LoVo (cell line): ENCODE measurements at places on chromosomes 6 and 20.

DNA sequence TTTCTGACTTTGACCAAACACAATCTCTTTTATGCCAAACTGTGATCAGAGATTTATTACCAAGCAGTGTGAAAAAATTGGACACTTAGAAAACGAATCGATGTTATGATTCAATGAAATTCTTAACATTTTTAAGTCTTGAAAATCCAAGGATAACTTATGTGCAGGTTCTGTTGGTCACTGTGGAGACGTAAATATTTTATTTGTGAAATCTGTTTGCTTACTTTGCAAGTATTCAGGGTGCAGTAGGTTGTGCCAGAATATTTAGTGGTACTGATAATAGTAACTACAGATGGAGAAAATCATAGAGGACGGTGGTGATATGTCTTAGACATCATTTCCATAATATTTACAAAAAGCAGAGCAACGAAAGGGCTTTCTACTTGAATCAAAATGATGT is 97.3 kb downstream of the BMP2 start:
- DNase-seq, result no peak

DNA sequence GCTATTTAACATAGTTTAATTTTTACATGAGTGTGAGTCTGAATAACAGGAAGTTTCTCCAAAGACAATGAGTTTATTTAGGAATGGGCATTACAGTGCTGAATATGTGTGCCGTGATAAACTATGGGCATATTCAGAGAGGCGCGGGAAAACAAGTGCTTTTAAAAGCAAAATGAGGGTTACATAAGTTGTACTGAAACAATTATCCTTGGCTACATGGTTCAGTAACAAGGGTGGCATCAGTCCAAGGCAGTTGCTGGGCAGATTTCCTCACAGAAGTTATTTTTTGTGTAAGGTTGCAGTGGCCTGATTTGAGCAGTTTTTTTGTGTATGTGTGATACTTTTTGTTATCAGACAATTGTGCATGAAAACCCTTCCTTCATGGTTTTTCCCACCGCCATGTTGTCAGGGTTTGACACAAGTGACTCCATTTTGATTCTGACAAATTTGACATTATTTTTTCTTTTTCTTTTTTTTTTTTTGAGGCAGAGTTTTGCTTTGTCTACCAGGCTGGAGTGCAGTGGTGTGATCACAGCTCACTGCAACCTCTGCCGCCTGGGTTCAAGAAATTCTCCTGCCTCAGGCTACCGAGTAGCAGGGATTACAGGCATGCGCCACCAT is 22.3 kb upstream of the PXDC1 start:
- DNase-seq, result no peak

- DNase-seq, result no peak
Observed at GRCh38 chr6:42131531-42131930, 10.9 kb downstream of the C6orf132 start.

DNA sequence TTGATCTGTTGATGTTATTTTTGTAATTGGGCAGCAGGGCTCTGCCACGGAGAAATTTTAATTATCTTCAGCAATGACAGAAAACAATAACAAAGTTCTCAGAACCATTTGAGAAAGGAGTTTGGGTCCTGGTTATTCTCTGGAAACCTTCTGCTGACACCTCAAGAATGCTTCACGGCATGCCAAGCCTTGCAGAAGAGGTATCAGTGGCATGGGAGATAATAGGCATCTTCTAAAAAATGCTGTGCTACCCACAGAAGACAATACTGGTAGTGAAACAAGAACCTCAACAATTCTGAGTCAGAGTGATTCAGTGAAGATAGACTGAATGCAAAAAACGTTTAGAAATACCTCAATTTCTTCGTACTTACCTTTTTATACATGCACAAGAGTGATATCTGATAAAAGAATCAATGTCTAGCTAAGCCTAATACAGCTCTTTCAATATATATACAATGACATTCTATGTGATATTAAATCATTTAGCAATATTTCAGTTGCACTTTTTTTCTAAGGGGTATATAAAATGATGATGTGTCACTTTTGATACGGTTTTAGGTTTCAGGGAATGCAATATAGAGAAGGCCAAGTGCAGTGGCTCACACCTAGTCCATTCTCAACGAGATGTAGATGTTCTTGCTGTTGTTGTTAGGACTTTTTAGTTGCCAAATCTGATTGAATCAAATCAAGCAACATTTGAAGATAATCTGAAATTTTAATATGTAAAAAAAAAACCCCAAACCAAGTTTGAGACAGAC is 110.4 kb upstream of the COL21A1 start:
- DNase-seq, result no peak

DNA sequence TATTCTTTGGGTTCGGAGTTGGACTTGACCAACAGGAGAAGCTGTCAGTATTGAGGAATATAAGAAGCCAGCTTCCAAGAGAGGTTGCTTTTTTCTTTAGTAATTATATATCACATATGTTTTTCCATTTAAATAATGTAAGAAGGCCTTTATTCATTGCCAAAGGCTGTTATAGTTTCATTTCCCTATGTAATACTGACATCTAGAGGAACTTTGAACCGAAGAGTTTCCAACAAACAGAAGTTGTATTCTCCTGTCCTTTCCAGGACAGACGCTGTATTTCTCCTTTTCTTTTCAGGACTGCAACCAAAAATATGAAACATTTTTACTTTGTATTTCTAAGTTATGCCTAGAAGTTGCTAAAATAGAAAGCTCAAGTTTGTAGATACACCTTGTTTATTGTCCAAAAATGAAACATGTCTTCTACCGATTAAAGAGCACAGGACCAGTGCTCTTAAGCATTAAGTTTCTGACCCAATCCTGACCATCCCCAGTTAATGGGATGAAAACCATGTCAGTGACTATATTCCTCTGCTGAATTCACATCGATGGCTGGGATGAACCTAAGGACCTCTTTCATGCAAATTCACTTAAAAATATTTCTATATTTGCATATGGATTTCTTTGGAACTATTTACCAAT is 55.1 kb downstream of the MYLK4 start:
- DNase-seq, result peak; percentile 43

GRCh38 chr20:34328928-34329677 is 25.9 kb upstream of the AHCY start:
- DNase-seq, result no peak

GRCh38 chr20:44215125-44215524 is 4.6 kb upstream of the OSER1 start:
- DNase-seq, result peak; percentile 51

- no peak for DNase-seq
Observed at GRCh38 chr20:63394069-63394919, 33.1 kb upstream of the CHRNA4 start.

- DNase-seq, result no peak
Observed at GRCh38 chr6:144786825-144787224, 501.7 kb downstream of the UTRN start.

GRCh38 chr6:144405163-144405562 is 120.0 kb downstream of the UTRN start:
- DNase-seq, result no peak

- no peak for DNase-seq
Observed at GRCh38 chr20:1171461-1172093, 13.2 kb downstream of the TMEM74B start.

- no peak for DNase-seq
Observed at GRCh38 chr20:51574248-51575033, 31.9 kb upstream of the NFATC2 start.

DNA sequence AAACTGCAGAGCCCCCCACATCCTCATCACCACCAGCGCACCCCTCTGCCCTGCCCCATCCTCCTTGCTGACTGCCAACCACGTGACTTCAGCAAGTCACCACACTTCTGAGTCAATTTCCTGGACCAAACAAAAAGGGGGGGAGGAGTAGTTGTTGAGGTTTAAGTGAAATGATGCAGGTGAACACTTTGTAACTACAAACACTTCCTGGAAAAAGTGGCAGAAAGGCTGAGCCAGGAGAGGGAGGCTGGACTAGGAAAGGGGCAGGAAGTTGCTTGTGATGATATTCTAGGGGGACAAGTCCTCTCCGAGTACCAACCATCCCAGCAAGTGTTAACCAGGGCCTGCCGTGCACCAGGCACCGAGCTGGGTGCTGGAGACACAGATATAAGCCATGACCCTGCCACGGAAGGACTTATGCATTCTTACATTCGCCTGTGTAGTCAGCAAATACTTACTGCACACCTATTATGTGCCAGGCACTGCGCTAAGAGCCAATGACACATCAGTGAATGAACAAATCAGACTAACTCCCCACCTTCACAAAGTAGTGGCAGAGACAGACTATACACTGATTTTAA is 67.3 kb downstream of the PREX1 start:
- no peak for DNase-seq

- no peak for DNase-seq
Observed at GRCh38 chr6:9499709-9500108, 915.2 kb downstream of the TFAP2A start.

- no peak for DNase-seq
Observed at GRCh38 chr6:16635810-16636602, 125.3 kb downstream of the ATXN1 start.

- DNase-seq, result no peak
Observed at GRCh38 chr20:51889466-51889865, 87.1 kb upstream of the SALL4 start.

GRCh38 chr20:1946762-1947534 is 46.9 kb downstream of the PDYN start:
- DNase-seq, result no peak

- DNase-seq, result no peak
Observed at GRCh38 chr6:167137081-167137480, 14.2 kb downstream of the CCR6 start.

DNA sequence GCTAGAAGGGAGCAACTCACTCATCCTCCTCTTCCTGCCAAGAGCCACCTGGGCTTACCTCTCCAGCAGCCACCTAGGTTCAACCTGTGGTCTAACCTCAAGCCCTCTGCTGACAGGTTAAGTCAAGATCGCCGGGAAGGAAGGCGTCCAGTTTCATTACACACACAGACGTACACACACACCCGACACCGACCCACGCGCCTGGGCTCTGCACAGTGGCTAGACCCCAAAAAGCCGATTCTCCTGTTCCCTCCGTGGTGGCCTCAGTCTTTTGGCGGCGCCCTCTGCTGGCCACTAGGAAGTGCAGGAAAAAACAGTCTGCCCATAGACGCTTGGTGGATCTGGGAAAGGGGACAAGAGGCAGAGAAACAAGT is 52.8 kb downstream of the MRPL14 start:
- DNase-seq, result peak; percentile 71

GRCh38 chr20:44609006-44609515 is 26.7 kb downstream of the PKIG start:
- DNase-seq, result no peak

GRCh38 chr20:41380551-41381193 is 14.1 kb upstream of the EMILIN3 start:
- DNase-seq, result no peak

GRCh38 chr6:31128093-31128676 is 7.9 kb upstream of the CDSN start:
- DNase-seq, result peak; percentile 66

DNA sequence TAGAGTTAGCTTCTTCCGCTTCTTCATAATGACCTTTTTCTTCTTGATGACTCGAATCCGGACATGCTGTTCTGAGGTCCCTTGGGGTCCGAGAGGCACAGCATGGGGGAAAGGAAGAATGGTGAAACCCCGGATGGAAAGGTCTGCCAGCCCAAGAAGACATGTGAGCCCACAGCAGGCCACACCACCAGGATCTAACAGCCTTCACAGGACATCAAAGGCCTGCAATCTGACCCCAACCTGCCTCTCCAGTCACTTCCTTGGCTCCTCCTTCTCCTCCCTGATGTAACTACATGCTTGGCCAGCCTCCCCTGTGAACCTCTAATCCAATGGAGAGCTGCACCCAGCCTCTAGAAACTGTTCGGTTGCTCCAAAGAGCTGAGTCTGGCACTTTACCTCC is 1.6 kb downstream of the CPXM1 start:
- no peak for DNase-seq

DNA sequence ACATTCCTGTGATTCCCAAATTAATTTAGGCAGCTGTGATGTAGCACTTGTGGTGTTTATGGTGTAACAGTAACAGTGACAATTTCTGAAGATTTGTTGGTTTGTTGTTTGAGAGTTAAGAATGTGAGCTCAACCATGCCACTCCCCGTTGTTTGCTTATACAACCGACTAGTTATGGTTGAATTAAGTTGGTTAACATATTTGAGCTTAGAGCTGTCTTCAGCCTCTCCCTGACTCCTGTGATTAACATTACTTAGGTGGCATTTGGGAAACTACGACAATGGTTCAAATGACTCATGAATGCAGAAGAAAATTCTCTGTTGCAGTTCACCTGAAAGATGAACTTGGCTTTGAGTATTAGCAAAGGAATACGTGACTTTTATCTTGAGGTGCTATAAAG is 35.9 kb upstream of the PRL start:
- no peak for DNase-seq
